ENCODE measurements at places on chromosomes 13 and 19. TPM values are rescaled to one million over a fixed set of nuclear protein-coding genes. Genes with fewer than 3 reads are reported as not detected.

- H3K27ac ChIP-seq, result no peak overlapping the region
- H3K4me3 ChIP-seq, result no peak overlapping the region
- DNase-seq, result no peak
- no peaks in the 10 kb centered on the region for H3K36me3 ChIP-seq
- no peaks in the 10 kb centered on the region for H3K4me1 ChIP-seq
Observed at GRCh38 chr13:102693250-102693649, 1.6 kb downstream of the METTL21C start.

DNA sequence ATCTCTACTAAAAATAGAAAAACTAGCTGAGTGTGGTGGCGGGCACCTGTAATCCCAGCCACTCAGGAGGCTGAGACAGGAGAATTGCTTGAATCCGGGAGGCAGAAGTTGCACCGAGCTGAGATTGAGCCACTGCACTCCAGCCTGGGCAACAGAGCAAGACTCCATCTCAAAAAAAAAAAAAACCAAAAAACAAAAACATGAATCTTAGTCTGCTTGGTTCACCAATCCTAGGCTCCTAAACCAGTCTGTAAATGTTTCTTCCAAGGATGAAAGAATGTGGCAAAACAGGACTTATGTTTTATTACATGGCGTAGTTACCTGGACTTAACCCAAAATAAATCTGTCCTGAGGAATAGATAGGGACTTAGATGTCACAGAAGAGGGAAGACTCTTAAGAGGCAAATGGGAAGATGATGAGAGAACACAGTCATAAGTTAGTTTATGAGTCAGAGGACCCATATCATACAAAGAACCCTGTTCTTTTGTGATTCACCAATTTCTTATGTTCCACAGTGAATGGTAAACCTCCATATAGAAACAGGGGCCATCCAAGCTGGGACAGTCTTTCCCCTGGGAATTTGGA lies 6.9 kb upstream of the FBXL3 start:
- H3K36me3 ChIP-seq, result no peaks in the 10 kb centered on the region
- DNase-seq, result no peak
- no peak overlapping the region for H3K4me3 ChIP-seq
- no peaks in the 10 kb centered on the region for H3K27me3 ChIP-seq
- H3K27ac ChIP-seq, result no peak overlapping the region
- H3K4me1 ChIP-seq, result no peaks in the 10 kb centered on the region

DNA sequence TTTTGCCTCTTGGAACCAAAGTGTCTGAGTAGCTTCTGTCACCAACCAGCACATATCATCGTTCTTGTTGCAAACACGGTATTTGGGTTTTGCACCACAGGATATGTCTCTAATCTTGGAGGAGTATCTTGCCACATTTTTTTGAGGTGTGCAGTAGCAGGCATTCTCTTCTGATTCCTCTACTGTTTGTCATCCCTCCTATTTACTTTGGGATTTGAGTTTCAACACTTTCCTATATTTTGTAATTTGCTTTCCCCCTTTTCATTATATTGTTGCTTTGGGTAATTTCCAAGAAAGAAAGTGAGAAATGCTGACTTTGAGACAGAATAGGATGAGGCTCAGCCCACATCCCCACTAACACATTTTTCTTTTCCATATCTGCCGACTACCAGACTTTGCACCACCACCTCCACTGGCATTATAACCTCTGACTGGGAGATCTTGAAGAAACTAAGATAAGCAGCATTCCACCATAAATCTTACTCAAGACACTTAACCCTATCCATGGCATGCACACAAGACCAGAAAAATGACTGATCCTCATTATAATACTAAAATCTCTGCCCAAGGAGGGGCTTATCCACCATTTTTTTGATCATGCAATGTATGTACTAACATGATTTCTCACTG lies 12.0 kb upstream of the DZIP1 start:
- H3K4me3 ChIP-seq, result no peak overlapping the region
- no peak overlapping the region for H3K27ac ChIP-seq
- H3K27me3 ChIP-seq, result no peaks in the 10 kb centered on the region
- no peaks in the 10 kb centered on the region for H3K36me3 ChIP-seq
- no peak for DNase-seq

GRCh38 chr13:51758691-51759090 lies 45.3 kb downstream of the DHRS12 start:
- no peak overlapping the region for H3K4me3 ChIP-seq
- H3K36me3 ChIP-seq, result no peaks in the 10 kb centered on the region

GRCh38 chr19:50695251-50696093 lies 24.1 kb downstream of the SHANK1 start:
- H3K36me3 ChIP-seq, result no peaks in the 10 kb centered on the region
- peak overlapping the region; percentile 22 for H3K4me3 ChIP-seq
- no peaks in the 10 kb centered on the region for H3K4me1 ChIP-seq
- DNase-seq, result no peak

ZNF560 gene
- total RNA-seq, result not detected

Data from breast epithelium (tissue), 4 donors.